ENCODE measurements at places on chromosomes 5 and 9.
A peak's percentile ranks its signal among the peaks of the same experiment; 100 is the strongest.

DNA sequence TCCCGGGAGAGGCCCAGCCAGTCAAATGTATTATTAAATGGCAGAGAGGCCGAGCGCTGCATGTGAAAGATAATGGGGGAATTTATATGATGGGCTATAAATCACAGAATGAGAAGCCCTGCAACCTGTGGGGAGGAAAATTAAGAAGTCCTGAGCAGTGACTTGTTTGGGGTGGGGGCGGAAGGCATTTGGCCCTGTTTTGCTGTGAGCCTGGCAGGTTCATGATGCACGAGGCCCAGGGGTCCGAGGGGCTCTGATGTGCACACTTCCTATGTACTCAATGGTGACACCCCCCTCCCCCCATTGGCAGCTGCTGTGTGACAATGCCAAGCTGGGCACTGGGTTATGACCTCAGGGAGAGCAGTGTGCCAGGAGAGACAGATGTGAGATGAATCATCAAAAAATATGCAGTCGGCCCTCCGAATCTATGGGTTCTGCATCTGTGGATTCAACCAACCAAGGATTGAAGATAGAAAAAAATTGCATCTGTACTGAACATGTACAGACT lies 13.7 kb upstream of the DAB2IP start:
- no peak for DNase-seq

- DNase-seq, result no peak
Measured at GRCh38 chr5:155366096-155366495, 352.5 kb downstream of the KIF4B start.

DNA sequence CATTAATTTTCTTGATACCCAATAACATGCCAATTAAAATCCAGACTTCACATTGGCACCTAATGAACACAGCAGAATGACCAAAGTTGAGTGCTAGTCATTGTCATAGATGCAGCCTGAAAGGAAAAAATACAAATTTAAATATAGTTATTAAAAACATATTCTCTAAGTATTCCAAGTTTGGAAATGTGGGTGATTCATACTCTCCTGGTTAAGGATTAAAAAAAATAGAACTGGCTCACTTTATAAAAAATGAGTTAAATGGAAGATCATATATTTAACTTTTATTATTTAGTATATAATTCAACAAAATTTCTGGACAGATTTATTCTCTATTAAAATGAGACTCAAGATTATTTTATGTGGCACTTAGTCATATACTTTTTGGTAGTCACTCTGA lies 33.2 kb upstream of the RICTOR start:
- DNase-seq, result no peak

DNA sequence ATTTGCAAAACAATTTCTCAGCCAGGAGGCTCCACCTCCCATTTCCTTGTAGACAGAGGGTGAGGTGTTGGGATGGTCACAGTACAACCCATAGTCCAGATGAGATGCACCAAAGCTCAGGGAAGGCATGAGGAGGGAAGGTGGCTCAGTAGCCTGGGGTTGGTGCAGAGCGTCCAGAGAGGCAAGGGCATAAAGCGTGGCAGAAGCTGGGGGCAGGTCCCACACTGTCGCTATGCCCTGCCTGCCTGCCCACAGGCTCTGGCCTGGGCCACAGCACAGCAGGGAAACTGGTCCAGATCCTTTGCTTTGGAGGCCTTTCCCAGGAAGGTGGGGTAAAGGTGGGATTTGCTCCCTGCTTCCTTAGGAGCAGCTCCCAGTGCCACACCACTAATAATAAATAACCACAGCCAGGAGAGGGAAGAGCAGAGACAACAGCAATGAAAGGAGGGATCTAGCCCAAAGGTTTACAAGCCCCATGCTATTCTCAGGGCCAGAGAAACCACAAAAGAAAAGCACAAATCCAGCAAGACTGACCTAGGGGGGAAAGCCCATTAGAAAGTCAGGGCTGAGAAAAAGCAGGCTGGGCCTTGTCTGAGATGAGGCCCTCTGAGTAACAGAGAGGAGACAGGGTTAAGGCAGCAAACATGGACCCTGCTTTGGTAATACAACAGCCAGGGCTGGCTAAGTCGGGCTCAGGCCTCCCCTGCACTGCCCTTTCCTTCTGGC lies 27.2 kb downstream of the PCDHGC5 start:
- no peak for DNase-seq

GRCh38 chr5:132365213-132365612 lies 4.3 kb upstream of the SLC22A5 start:
- no peak for DNase-seq

GRCh38 chr5:148781766-148782165 lies 44.6 kb upstream of the ADRB2 start:
- no peak for DNase-seq

DNA sequence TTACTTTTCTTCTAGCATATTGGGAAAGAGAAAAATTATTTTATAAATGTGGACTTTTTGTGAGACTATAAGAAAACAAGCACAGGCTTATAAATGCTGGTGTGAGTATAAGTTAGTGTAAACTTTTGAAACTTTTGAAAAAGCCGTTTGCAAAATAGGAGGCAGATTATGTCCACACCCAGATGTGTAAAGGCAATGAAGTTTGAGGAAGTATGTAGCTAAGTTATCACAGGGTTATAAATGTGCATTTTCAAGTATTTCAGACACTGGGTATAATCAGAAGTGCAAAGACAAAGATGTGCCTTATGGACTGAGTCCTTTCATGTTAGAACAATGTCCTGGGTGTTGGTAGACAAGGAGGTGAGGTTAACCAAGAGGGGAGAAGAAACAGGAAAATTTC lies 85.5 kb downstream of the ANXA1 start:
- DNase-seq, result no peak

GRCh38 chr5:39019254-39019653 lies 54.9 kb downstream of the RICTOR start:
- no peak for DNase-seq

DNA sequence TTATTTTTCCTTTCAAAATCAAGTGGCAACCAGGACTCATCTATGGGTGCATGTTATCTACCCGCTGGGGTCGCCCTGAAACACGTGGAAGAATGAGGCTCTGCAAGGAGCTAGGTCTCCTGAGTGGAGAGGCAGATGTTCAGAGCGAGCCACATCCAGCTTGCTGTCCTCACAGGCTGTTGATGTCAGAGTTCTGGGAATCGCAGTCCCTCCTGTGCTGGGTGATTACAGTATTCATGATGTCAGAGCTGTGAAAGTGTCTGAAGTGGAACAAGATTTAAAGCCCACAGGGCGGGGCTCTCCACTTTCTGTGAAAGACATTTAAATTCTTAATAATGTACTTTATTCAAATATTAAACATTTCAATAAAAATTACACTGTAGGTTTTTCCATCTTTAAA lies 24.4 kb upstream of the LMX1B start:
- DNase-seq, result no peak

DNA sequence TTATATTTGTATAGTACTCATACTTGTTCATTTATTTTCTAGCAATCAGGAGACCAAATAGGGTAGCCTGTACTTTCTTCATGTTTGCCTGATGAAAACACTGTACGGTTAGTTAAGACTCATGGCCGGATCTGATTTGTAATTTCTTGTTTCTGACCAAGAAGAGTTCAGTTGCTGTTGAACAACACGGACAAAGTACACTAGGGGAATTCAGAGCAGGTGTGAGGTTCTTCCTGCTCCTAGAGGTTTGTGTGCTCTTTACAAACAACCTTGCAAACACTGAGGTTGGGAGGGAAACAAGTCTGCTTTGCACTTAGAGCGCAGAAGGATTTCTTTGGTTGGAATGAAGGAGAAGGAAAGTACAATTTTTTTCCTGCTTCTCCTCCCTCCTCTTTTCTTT lies 69.7 kb downstream of the TRIO start:
- DNase-seq, result no peak

- DNase-seq, result no peak
Measured at GRCh38 chr9:134066913-134067851, 644 bp downstream of the BRD3 start.

DNA sequence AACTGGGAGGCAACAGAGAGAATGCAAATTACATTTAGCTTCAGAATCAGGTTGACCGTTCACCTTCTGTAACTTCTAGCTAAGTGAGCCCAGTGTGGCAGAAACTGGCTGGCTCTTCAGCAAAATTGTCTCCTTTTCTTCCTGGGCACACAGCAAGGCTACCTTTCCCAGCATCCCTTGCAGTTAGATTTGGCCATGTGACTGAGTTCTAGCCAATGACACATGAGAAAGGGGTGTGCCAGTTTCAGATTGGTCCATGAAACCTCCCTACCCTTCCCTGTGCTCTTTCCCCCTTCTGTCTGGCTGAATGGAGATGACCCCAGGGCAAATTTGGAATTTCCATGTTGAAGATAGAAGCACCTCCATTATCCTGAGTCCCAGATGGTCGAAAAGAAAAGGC lies 72.5 kb upstream of the SMIM23 start:
- no peak for DNase-seq

DNA sequence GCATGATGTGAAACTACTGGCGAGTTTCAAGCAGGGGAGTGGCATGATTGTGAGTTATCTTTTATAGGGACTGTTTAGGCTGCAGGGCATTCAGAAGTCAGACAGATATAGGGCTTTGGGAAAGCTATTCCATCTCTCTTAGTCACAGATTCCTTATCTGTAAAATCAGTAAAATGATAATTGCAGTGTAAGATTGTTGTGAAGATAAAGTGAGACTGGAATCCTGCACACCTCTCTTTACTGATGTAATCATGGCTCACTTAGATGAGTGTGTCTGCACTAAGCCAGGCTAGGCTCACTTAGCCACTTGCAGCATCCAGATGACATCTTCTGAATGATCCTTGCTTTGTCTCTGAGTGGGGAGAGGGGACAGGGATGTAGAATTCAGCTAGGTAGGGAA lies 81.8 kb upstream of the MAMDC2 start:
- no peak for DNase-seq

- DNase-seq, result no peak
Measured at GRCh38 chr5:36158144-36158543, 6.2 kb downstream of the SKP2 start.

- no peak for DNase-seq
Measured at GRCh38 chr5:178068293-178068692, 45.0 kb upstream of the N4BP3 start.

DNA sequence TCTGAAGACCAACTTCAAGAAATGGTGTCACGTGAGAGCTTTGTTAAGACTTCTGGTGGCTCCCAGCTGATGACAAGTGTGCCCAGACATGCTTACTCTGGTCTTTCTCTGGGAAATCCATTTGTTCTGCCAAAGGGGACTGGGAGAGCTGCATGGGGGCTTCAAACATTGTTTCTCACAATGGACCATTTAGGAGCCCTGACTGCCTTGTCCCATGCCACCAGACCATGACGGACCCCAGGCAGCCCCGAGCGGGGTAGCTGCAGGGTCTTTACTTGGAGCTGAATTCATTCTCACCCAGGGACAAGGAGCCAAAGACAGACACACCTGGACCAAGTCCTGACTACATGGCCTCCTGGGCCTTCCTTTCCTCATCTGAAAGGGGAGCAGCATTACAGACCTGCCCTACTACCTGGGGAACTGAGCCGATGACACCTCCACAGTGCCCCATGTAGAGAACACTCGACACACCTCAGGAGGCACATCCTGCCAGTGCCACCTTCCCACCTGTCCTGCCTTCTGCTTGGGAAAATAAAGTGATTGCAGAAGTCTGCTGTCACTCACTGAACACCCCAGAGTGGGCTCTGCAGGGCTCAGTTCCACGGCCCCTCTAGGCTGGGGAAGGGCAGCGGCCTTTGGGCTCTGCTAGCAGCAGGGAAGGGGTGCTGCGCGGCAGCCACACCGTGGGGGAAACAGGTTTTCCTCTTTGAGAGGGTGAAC lies 169.0 kb downstream of the DAB2IP start:
- DNase-seq, result no peak

DNA sequence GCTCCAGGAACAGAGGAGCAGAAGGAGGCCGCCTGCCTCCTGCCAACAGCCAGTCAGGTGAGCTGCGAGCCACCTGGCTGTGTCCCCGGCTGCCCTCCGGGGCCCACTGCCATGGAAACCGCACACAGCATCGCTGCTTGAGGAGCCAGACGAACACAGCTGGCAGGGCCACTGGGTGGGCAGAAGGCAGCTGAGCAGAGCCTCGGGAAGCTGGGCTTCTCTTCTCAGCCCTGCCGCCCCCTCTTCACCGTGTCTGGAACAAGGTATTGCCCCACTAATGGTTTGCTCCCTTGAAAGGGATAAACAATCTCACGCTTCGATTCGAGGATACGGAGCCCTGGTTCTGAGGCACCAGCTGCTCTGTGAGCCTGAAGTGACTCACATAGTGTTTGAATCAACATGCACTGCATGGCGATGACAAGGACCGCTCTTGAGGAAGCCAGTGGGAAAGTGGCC lies 63.7 kb upstream of the RUFY1 start:
- DNase-seq, result no peak

GRCh38 chr5:116763987-116764866 lies 189.6 kb upstream of the SEMA6A start:
- DNase-seq, result no peak

GRCh38 chr5:1016036-1016435 lies 7.4 kb downstream of the NKD2 start:
- no peak for DNase-seq

GRCh38 chr9:77011973-77012821 lies 7.3 kb upstream of the FOXB2 start:
- DNase-seq, result peak; percentile 28

GRCh38 chr5:174120401-174121005 lies 75.0 kb downstream of the NSG2 start:
- no peak for DNase-seq

- DNase-seq, result no peak
Measured at GRCh38 chr9:135512904-135513303, 8.3 kb upstream of the LCN1 start.

DNA sequence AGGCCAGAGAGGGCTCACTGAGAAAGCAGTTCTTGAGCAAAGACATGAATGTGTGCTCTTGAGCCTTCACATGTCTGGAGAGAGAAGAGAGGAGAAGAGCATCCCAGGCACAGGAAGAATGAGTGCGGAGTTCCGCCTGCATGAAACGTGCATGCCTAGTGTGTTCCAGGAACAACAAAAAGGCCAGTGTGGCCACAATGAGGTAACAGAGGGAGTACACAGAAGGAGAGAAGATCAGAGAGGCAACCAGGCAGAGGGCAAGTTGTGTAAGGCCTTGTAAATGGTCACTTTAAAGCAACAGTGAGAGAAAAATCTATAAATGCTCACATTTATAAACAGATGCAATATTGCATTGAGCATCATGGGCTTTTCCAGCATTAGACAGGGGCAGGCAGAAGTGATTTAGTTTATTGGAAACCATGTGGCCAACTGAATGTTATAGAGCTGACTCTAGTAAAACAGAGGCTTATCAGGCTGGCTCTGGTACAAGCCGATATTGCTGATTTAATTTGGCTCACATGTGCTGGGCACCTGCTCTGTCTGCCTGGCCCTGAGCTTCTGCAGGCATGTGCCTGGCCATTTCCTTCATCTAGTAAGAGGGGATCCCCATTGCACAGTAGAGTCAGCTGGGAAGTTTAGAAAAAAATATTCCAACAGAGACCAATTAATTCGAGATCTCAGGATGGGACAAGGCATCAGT lies 185.3 kb downstream of the SAXO1 start:
- no peak for DNase-seq

DNA sequence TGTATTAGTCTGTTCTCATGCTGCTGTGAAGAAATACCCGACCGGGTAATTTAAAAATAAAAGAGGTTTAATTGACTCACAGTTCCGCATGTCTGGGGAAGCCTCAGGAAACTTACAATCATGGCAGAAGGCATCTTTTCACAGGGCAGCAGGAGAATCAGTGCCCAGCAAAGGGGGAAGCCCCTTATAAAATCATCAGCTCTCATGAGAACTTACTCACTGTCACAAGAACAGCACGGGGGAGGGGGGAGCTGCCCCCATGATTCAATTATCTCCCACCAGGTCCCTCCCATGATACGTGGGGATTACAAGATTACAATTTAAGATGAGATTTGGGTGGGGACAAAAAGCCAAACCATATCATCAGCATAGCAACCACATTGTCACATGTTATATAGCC lies 102.5 kb downstream of the GPBP1 start:
- DNase-seq, result no peak

- no peak for DNase-seq
Measured at GRCh38 chr9:124629600-124629999, 122.4 kb upstream of the NR5A1 start.
